ENCODE measurements at places on chromosomes 3 and 15.

GRCh38 chr15:73926219-73927002 is at the start of gene LOXL1:
LOXL1 (plus strand) TSS chr15:73926462; CDS start chr15:73926784, 322 bp downstream.
- DNase-seq, result peak; percentile 72

- DNase-seq, result no peak
Observed at GRCh38 chr3:173785004-173785403, 387.5 kb downstream of the NLGN1 start.

DNA sequence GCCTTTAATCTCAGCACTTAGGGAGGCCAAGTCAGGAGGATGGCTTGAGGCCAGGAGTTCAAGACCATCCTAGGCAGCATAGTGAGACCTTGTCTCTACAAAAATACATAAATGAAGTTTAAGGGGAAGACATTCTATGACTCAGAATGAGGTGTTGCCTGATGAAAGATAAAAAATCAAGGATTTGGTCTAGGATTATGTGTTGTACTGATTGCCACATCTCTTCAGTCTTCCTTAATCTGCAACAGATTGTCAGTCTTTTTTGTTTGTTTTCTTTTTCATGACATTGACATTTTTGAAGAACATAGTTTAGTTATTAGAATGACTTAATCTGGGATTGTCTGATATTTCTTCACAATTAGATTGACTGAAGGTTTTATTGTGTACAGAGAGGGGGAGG is 26.3 kb upstream of the DPPA4 start:
- no peak for DNase-seq

GRCh38 chr15:27396996-27397395 is 426.0 kb downstream of the GABRG3 start:
- DNase-seq, result no peak

DNA sequence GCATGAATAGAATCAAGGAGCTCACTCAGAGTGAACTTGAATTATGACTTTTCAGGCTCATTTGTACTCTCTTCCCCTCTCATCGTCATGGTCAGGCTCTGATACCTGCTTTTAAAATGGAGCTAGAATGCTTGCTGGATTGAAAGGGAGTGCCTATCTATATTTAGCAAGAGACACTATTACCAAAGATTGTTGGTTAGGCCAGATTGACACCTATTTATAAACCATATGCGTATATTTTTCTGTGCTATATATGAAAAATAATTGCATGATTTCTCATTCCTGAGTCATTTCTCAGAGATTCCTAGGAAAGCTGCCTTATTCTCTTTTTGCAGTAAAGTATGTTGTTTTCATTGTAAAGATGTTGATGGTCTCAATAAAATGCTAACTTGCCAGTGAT is 9.6 kb downstream of the CCNDBP1 start:
- no peak for DNase-seq

All from NCI-H345 (cell line).